ENCODE measurements at places on chromosomes 1 and 21. TPM values are rescaled to one million over a fixed set of nuclear protein-coding genes. Genes with fewer than 3 reads are reported as not detected.

- H3K27ac ChIP-seq = no peak overlapping the region
- DNase-seq = no peak
- no peaks in the 10 kb centered on the region for H3K36me3 ChIP-seq
- no peaks in the 10 kb centered on the region for H3K4me1 ChIP-seq
- no peak overlapping the region for H3K4me3 ChIP-seq
Measured at GRCh38 chr1:241376701-241377100, 19.7 kb upstream of the RGS7 start.

GRCh38 chr1:161999301-162000052, 24.2 kb downstream of the OLFML2B start:
- H3K4me3 ChIP-seq = no peak overlapping the region
- no peak overlapping the region for H3K27ac ChIP-seq
- H3K27me3 ChIP-seq = peaks cover 12% of the 10 kb centered on the region

The FAM72D gene
- not detected for total RNA-seq

- DNase-seq = no peak
- no peaks in the 10 kb centered on the region for H3K36me3 ChIP-seq
- peaks cover 54% of the 10 kb centered on the region for H3K27me3 ChIP-seq
- no peak overlapping the region for H3K27ac ChIP-seq
- no peak overlapping the region for H3K4me3 ChIP-seq
Measured at GRCh38 chr1:4088676-4089075, 188.6 kb upstream of the C1orf174 start.

GRCh38 chr21:44489962-44490361, 34.7 kb downstream of the LRRC3 start:
- H3K27me3 ChIP-seq = peaks cover 21% of the 10 kb centered on the region
- peaks cover 3% of the 10 kb centered on the region for H3K4me1 ChIP-seq
- H3K27ac ChIP-seq = peak overlapping the region; percentile 9
- DNase-seq = no peak
- no peaks in the 10 kb centered on the region for H3K36me3 ChIP-seq
- H3K4me3 ChIP-seq = no peak overlapping the region

DNA sequence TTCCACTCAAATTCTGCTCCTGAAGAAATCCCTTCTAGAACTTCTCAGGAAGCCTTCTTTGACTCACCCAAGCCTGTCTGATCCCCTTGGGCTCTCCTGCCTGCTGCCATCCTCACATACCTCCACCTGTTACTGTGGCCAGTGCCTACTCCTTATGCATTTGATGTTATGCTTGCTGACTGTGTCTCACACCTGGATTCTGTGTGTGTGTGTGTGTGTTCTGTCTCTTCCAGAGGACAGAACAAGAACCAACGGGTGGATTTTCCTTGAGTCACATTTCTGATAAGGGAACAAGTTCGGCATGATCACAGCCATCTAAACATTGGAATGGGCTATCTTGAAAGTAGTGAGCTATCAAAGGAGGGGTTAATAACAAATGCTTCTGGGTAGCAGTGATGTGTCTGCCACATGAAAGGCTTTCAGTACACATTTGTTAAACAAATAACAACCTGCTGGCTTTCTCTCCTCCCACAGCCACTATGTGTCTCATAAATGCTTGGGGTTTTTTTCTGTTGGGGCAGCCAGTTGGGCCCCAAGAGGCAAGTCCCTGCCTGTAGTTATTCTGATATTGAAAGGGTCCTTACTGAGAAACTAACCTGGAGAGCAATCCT, 8.9 kb upstream of the GPR37L1 start:
- DNase-seq = no peak
- H3K36me3 ChIP-seq = no peaks in the 10 kb centered on the region
- H3K4me3 ChIP-seq = no peak overlapping the region
- no peak overlapping the region for H3K27ac ChIP-seq
- H3K4me1 ChIP-seq = peaks cover under 1% of the 10 kb centered on the region
- H3K27me3 ChIP-seq = peaks cover 4% of the 10 kb centered on the region

GRCh38 chr1:103194060-103194459, 85.7 kb upstream of the COL11A1 start:
- H3K27me3 ChIP-seq = no peaks in the 10 kb centered on the region
- no peak overlapping the region for H3K4me3 ChIP-seq
- no peak for DNase-seq
- no peaks in the 10 kb centered on the region for H3K36me3 ChIP-seq

DNA sequence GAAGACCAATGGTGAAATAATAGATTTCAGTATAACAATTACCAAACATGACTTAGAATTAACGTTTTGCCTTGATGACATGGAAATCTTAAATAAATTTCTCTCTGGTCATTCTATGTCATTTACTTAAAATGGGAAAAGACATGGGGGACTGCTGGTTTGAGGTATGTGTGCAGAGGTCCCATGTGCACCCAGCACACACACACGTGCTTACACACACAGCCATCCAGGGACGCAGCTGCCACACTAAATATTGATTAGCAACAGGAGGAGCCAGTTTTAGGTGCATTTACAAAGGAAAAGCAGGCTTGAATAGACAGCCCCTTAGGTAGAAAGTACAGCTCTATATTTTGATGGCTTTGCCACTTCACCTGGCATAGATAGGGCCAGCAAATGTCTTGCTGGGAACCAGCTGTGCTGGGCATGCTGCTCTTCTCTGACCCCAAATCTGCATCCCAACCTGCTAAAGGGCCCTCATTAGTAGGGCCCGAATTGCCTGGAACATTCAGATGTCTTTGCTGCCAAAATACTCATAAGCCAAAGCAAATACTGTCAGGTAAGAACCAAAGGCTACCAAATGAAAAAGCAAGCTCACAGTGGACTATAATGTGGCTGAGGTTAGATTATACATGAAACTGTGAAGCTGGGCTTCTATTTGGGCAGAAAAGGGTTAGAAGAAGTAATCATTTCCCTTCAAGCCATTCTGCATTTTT, 399.9 kb downstream of the HHAT start:
- H3K4me1 ChIP-seq = no peaks in the 10 kb centered on the region
- H3K27ac ChIP-seq = no peak overlapping the region
- no peak overlapping the region for H3K4me3 ChIP-seq

GRCh38 chr1:25523542-25523941, 19.9 kb upstream of the LDLRAP1 start:
- no peaks in the 10 kb centered on the region for H3K36me3 ChIP-seq
- no peak for DNase-seq
- H3K4me3 ChIP-seq = no peak overlapping the region
- no peak overlapping the region for H3K27ac ChIP-seq

DNA sequence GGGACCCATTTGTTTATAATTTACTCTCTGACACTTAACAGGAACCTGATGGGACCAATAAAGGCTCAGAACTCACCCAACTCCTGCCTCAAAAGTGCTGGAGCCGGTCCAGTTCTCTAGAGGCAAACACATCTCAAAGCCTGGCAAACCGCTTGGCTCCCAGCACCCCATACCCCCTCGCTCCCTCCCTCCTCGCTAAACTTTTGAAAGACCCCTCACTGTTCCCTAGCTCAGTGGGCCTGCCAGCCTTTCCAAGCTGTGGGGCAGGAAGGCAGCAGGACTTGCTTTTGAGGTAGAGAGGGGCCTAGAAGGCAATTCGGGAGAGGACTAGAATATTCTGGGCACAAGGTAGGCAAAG, 40.2 kb downstream of the PAX7 start:
- H3K4me3 ChIP-seq = no peak overlapping the region
- no peak for DNase-seq
- no peak overlapping the region for H3K27ac ChIP-seq
- H3K27me3 ChIP-seq = peaks cover 46% of the 10 kb centered on the region
- H3K36me3 ChIP-seq = no peaks in the 10 kb centered on the region
- no peaks in the 10 kb centered on the region for H3K4me1 ChIP-seq

DNA sequence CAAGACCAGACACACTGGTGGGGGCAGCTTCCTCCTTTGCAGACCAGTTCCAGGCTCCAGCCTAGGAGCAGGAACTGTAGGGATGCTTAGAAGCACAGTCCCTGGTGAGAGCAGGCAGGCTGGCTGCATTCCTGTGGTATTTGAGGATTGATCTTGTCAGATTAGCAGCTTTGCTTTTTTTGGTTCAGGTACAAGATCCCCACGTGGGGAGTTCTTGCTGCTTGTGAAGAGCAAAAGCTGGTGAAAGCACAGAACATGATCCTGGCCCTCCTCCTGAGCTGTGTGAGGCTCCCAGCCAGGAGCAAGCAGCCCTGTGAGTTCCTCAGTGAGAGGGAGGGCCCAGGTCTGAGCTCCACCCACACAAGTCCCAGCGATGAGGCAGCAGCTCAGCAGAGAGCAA, 75.3 kb upstream of the ARTN start:
- DNase-seq = no peak
- H3K4me1 ChIP-seq = no peaks in the 10 kb centered on the region
- H3K27ac ChIP-seq = no peak overlapping the region
- no peaks in the 10 kb centered on the region for H3K27me3 ChIP-seq
- peaks cover 4% of the 10 kb centered on the region for H3K36me3 ChIP-seq
- no peak overlapping the region for H3K4me3 ChIP-seq

DNA sequence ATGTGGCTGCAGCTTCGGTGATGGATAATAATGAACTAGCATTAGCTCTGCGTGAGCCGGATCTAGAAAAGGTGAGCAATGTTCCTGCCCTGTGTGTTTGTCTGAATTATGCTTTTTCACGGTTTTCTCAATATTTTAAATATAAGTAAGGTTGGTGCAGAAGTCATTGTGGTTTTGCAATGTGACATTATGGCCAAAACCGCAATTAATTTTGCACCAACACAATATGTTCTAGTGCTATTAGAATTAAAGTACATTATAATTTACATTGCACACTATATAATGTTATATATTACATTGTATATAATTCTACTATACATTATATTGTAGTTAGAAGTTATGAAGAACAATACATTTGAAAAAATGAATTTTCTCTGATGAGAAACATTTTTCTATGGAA, 255.8 kb downstream of the ZP4 start:
- H3K4me3 ChIP-seq = no peak overlapping the region
- no peak for DNase-seq
- H3K36me3 ChIP-seq = no peaks in the 10 kb centered on the region
- no peak overlapping the region for H3K27ac ChIP-seq
- no peaks in the 10 kb centered on the region for H3K4me1 ChIP-seq

DNA sequence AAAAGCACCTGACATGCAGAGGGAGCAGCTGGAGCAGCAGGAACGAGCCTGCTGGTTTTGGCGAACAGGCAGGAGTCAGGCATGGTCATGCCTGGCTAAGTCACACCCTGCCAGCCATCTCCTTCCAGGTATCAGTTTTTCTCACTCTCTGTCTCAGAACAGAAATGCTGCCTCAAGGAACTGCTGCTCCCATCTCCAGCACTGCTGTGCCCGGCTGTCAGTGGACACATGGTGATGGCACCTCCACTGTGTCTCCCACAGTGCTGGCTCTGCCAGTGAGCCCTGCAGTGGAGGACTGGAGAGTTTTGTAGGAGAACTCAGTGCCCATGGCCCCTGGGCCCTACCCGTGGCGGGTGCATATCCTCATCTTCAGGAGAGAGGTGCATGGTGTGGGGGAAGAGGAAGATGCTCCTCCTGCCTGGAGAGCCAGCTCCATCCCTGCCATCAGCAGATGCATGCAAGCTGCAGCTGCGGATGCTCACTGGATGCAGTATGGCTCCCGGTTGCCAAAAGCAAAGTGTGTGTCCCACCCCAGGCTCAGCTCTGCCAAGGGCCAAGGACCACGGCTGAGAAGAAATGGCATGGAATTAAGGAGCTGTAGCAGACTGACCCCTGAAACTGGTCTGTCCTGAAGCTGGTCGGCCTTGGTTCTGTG, 114.7 kb downstream of the GRIK3 start:
- no peaks in the 10 kb centered on the region for H3K4me1 ChIP-seq
- DNase-seq = no peak
- H3K27ac ChIP-seq = no peak overlapping the region
- H3K36me3 ChIP-seq = no peaks in the 10 kb centered on the region
- no peak overlapping the region for H3K4me3 ChIP-seq
- peaks cover 17% of the 10 kb centered on the region for H3K27me3 ChIP-seq

DNA sequence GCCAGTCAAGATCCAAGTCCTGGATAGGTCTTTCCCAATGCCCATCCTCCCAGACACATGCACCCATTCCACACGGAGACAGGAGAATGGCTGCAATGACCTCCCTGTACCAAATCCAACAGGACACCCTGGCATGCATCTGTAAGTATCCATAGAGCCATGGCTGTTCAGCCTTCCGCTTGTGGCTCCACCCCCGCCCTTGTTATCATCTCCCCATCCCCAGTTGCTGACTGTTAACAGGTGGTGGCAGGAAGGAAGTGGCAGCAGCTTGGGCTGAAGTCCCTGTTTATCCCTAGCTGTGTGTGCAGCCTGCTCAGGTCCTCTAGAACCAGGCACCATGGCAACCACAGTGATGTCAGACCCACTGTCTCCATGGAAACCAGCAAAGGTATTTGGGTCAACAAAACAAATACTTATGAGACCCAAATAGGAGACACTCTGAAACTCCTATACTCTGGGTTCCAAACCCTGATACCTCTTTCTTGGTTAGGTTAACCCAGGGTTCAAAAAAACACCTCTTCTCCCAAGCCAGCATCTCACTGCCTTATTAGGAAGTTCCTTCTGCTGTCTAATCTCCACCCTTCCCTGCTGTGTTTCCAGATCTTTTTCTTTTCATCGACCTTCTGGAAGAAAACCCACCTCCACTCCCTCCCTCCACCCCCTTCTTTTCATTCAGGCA, 721 bp downstream of the PBXIP1 start:
- H3K27ac ChIP-seq = peak overlapping the region; percentile 100
- peak; percentile 92 for DNase-seq
- H3K27me3 ChIP-seq = no peaks in the 10 kb centered on the region
- peak overlapping the region; percentile 99 for H3K4me3 ChIP-seq
- peaks cover 63% of the 10 kb centered on the region for H3K4me1 ChIP-seq

GRCh38 chr1:50681931-50682330, 258.7 kb upstream of the DMRTA2 start:
- no peak for DNase-seq
- H3K36me3 ChIP-seq = peaks cover 3% of the 10 kb centered on the region
- no peak overlapping the region for H3K27ac ChIP-seq

- H3K36me3 ChIP-seq = no peaks in the 10 kb centered on the region
- no peaks in the 10 kb centered on the region for H3K4me1 ChIP-seq
- peaks cover 1% of the 10 kb centered on the region for H3K27me3 ChIP-seq
Measured at GRCh38 chr1:210841926-210842625, 291.9 kb downstream of the KCNH1 start.

The NTMT2 gene
- not detected for total RNA-seq

DNA sequence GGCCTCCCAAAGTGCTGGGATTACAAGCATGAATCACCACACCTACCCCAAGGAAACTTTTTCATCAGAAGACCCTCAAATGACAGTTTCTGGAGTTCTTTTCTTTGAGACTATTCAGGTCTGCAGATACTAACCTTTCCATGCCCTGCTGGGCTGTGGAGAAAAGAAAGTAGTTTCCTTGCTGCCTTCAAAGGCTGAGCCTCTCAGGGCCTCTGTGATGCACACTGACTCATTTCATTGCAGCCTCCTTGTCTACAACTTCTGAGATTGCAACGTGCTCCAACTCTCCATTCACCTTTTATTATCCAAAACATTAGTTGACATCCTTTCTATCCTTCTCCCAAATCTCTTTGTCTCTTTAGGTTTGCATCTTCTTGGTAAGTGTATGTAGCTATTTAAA, 8.8 kb upstream of the SAMSN1 start:
- peak overlapping the region; percentile 66 for H3K27ac ChIP-seq
- peaks cover 20% of the 10 kb centered on the region for H3K4me1 ChIP-seq
- DNase-seq = no peak
- no peaks in the 10 kb centered on the region for H3K36me3 ChIP-seq
- no peak overlapping the region for H3K4me3 ChIP-seq
- no peaks in the 10 kb centered on the region for H3K27me3 ChIP-seq

GRCh38 chr1:11648039-11648438, 6.2 kb downstream of the FBXO2 start:
- DNase-seq = no peak
- no peak overlapping the region for H3K27ac ChIP-seq
- peaks cover 12% of the 10 kb centered on the region for H3K4me1 ChIP-seq
- no peaks in the 10 kb centered on the region for H3K27me3 ChIP-seq
- no peaks in the 10 kb centered on the region for H3K36me3 ChIP-seq
- H3K4me3 ChIP-seq = no peak overlapping the region

The CD46 gene
- total RNA-seq = 133 TPM
